ENCODE measurements at places on chromosomes 1 and 21.

GRCh38 chr1:32316903-32317277, 19.1 kb downstream of the MARCKSL1 start:
- no peak for DNase-seq

- peak; percentile 12 for DNase-seq
Observed at GRCh38 chr1:8962812-8963530, 17.3 kb downstream of the CA6 start.

DNA sequence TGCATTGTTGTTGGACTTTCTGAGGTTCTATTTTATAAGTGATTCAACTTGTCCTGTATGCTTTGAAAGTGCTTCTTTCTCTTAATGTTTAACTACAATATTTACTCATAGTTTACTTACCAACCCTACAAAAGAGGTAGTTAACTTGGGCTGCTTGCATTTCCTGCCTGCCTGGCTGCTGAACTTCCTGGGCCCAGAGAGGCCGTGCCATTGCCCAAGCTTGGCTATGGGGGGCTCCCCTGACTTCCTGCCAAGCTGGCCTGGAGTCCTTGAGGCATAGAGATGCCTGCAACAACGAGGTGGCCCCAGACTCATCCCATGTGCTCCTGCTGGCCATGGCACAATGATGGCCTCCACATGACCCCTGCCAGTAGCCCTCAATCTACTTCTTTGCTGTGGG, 361.6 kb upstream of the PLD5 start:
- DNase-seq, result no peak

GRCh38 chr1:7026169-7026568, 240.9 kb downstream of the CAMTA1 start:
- no peak for DNase-seq

GRCh38 chr1:91583326-91583755, 82.7 kb downstream of the CDC7 start:
- DNase-seq, result no peak

- no peak for DNase-seq
Observed at GRCh38 chr1:209736490-209737117, 19.2 kb upstream of the TRAF3IP3 start.

DNA sequence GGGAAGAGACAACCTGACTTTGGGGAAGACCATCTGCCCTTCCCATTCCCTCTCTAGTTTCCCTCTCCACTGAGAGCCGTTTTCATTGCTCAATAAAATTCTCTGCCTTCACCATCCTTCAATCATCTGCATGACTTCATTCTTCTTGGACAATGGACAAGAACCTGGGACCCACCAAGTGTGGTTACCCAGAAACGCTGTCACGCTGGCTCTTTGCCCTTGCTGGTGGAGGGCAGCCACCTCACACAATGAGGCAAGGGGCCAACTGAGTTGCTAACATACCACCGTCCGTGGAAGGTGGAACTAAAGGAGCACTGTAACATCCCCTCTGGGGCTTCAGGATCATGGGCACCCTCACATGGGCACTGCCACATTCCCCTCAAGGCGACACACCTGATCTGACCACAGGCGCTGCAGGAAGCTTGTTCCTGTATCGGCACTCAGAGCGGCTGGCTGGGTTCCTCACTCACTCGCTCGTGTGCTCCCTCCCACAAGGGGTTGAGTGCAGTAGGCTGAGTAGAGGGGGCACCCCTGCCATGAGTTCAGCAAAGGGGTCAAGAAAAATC, 652.4 kb downstream of the PLPP3 start:
- DNase-seq, result no peak

DNA sequence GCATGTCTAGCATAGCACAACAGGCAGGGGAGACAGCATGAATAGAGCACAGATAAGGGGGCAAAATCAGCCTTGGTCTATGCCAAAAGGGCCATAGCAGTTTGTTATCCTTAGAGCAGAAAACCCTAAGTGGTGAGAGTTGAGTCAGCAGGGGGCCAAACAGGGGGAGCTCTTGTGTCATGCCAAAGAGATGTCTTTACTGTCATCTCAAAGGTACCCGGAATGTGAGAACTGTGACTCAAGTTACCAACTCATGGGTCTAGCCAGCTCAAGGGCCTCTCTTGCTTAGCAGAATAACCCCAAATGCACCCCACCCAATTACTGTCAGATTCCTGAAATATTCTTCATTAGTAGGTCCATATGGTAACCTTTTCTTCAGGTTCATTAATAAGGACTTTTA, 45.9 kb upstream of the NRDC start:
- no peak for DNase-seq

- DNase-seq, result no peak
Observed at GRCh38 chr1:100448366-100448765, 89.6 kb upstream of the GPR88 start.

DNA sequence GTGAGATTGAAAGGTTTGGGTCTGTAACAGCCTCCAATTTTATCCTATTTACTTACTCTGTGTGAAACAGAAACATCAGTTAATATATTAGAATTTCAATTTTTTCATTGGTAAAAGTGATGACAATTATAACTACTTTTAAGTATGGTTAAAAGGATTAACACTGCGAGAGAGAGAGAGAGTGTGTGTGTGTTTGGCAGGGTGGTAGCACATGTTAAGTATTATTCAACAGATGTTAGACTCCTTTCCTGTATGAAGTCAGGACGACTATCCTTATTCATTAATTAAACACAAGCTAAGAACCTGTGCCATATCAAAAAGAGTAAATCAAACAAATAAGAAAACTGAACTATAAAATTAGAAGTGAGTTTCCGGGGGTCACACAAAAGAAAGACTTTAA, 662.5 kb downstream of the PLPP3 start:
- no peak for DNase-seq

- DNase-seq, result no peak
Observed at GRCh38 chr1:87264976-87265375, 63.7 kb upstream of the LMO4 start.

DNA sequence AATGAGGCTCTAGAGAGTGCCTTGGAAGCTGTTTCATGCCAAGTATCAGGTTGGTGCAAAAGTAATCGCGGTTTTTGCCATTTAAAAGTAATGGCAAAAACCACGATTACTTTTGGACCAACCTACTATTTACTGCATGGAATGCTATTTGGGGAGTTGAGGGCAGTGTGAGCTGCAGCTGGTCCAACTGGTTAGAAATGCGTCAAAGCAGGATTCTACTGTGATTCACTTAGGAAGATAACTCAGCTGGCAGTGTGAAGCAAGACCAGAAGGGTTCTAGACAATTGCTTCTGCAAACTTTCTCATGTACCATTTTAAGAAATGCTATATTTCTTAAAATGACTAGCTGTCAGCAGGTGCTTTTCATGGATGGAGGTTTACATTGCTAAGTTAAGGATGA, 21.2 kb upstream of the PLA2G2C start:
- no peak for DNase-seq

DNA sequence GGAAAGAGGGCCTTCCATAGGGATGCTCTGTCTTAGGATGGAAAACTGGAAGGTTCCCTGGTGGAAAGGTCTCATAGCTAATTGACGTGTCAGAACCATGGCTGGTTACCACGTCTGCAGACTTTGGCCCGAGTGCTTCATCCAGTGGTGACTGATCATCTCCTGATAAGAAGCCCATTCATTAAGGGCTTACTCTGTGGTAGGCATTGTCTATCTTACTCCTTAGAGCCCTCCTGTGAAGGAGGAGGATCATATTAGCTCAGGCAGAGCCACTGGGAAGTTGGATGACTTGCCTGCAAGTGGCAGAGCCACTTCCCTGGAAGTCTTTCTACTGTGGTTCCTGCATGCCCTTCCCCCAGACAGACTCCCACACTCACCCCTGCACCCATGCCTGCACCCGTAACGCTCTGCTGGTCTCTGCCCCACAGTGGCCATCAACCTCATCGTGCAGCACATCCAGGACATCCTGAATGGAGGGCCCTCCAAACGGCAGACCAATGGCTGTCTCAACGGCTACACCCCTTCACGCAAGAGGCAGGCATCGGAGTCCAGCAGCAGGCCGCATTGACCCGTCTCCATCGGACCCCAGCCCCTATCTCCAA, 79.9 kb downstream of the UCK2 start:
- no peak for DNase-seq

GRCh38 chr1:225595452-225595851, 57.5 kb downstream of the ENAH start:
- DNase-seq, result no peak

DNA sequence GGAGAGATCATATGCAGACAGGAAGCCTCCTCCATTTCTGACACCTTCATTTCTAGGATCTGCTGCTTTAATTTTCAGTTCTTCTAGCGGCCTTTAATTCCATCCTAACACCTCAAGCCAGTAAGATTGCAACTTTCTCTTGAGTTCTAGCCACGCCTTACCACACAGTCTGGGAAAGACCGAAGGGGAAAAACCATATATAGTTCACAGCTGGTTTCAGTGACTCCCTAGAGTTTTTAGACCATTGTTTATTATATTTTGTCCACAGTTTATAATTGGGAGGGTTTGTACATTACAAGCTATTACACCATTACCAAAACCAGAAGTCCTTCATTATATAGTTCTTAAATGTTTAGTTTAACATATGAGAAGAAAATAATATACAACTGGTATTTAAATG, 37.5 kb downstream of the DPH5 start:
- DNase-seq, result no peak

- DNase-seq, result no peak
Observed at GRCh38 chr1:173269490-173270230, 62.5 kb upstream of the TNFSF4 start.

DNA sequence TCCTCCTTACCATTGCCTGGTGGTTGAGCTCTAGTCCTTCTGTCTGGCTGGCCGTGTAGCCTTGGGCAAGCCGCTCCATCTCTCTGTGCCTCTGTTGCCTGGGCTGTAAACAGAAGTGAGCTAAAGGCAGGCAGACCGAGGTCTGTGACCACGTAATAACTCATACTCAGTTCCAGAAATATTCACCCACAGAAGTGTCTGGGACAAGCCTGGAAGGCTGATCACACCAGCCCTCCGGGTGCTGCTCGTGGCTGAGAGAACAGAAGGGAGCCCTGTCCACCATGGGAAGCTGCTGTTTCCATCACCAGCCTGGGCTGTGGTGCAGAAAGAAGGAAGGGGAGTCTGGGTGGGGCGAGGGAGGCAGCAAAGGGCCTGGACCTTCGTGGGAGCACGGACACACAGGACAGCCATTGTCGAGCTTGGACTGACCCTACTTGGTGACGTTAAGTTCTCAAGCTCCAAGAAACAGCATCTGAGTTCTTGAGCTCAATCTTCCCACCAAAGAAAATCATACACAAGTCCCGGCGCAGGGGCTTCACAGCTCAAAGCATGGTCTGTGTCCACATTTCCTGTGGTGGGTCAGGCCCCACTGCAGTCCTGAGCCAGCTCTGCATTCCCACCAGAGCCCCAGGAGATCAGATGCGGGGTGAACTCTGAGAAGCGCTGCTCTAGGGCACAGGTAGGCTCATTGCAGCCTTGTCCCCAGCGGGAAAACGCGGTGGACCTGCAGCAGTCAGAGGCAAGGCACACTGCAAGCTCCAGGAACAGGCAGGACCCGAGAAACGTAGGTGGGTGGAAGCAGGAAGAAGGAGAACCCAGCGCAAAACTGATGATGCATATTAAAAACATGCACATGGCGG, 61.8 kb downstream of the RUNX3 start:
- DNase-seq, result no peak

- DNase-seq, result no peak
Observed at GRCh38 chr1:194103101-194103500, 916.7 kb upstream of the B3GALT2 start.
